ENCODE measurements at places on chromosomes 7 and 10. TPM values are rescaled to one million over a fixed set of nuclear protein-coding genes. Genes with fewer than 3 reads are reported as not detected.

GRCh38 chr7:133724694-133725093, 402.4 kb upstream of the LRGUK start:
- DNase-seq: no peak

The KIAA1217 gene
- 0.62 TPM for total RNA-seq

The TMEM236 gene
- not detected for total RNA-seq

The HABP2 gene
- total RNA-seq: not detected

The TAS2R5 gene
- 0.62 TPM for total RNA-seq

- DNase-seq: no peak
Measured at GRCh38 chr7:75815418-75816064, 1.9 kb upstream of the CCL24 start.

The SYCE1 gene
- 0.62 TPM for total RNA-seq

The ERVW-1 gene
- total RNA-seq: not detected

- no peak for DNase-seq
Measured at GRCh38 chr10:94172332-94172731, 178.6 kb downstream of the PLCE1 start.

DNA sequence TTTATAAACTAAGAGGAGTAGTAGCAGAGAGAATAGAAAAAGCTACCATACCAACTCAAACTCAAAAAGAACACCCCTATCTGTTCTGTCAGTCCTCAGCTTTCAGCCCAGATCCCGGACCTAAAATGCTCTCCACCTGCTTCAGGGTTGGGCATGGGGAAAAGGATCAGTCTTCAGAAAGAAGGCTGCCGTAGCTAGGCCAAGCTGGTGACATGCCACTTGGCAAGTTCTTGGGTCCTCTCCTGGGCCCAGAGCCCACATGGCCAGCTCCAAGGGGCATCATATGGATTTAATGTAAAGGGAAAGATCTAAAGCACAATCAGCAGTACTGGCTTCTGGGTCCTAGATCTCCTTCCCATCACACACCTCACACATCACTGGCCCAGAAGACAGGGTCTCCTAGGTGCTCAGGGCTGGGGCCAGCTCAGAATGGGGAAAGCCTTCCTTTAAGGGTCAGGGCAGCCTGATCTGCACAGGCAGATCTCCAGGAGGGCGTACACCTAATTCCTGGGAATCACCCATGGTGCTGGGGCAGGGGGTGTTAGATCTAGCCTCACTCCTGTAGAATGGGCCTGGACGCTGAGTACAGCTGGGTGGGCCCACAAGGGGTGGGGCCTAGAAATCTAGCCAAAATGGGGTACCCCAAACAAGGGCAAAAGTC, 2.5 kb downstream of the VAX1 start:
- no peak for DNase-seq

The LIPK gene
- total RNA-seq: not detected

The IL2RA gene
- 1,808 TPM for total RNA-seq

- peak; percentile 54 for DNase-seq
Measured at GRCh38 chr7:4797858-4798705, 22.7 kb downstream of the AP5Z1 start.

The TMEM209 gene
- total RNA-seq: 41.6 TPM

DNA sequence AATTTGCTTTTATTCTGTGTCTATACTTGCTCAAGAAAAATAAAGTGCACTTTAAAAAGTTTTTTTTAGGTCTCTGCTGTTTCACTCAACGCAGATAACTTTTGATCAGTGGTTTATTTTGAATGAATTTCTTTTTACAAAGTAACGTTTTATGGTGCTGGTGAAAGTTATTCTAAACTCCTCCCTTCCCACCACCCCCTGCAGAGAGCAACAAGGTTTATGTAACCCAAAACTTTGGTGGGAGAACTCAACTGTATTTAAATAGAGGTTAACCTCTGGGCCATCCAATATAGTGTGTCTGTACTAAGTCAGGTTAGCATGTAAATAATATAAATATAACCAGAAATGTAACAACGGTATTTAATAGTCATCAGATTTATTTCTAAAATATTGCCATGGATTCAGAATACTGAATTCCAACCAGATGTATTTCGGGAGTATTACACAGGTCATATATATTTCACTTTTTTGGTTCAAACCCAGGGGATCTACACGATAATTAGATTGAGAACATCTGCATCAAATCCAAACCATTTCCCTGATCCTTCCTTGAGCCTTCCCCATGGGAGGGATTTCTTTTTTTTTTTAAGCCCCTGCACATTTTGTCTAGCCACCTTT, 3.9 kb upstream of the CUX1 start:
- DNase-seq: no peak

- no peak for DNase-seq
Measured at GRCh38 chr7:46791188-46791587, 790.7 kb downstream of the TNS3 start.

- DNase-seq: no peak
Measured at GRCh38 chr10:126013489-126014281, 117.3 kb downstream of the FANK1 start.

The DENND11 gene
- 32.8 TPM for total RNA-seq

- DNase-seq: no peak
Measured at GRCh38 chr7:23852135-23852534, 142.1 kb downstream of the STK31 start.

The VAX1 gene
- total RNA-seq: not detected

GRCh38 chr10:107653832-107654287, 489.4 kb upstream of the SORCS1 start:
- no peak for DNase-seq

GRCh38 chr10:118472415-118473304, 122.8 kb downstream of the PRLHR start:
- DNase-seq: no peak

- DNase-seq: no peak
Measured at GRCh38 chr7:146772601-146773000, 656.0 kb downstream of the CNTNAP2 start.

- no peak for DNase-seq
Measured at GRCh38 chr7:150449206-150449952, 1.1 kb upstream of the GIMAP8 start.

DNA sequence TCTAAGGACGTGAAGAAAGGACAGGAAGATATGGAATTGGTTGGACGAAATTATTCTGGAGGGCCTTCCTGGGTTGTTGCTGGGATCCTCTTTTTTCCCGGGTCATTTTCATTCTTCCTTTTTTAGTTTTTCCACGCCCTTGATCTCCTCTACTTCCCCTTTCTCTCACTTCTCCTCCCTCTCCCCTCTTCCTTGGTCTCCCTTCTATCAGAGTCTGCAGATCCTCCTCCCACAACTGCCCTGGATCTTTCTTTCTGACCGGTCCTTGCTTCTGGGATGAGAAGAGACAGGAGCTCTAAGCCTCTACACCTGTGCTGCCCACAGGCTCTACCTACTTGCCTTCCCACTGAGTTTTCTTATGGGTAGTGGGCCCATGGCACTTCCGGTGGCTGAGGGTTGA, 103.7 kb upstream of the RELN start:
- no peak for DNase-seq

- no peak for DNase-seq
Measured at GRCh38 chr7:47525066-47525623, 56.8 kb downstream of the TNS3 start.

Data from activated T-helper 2 cell treated with anti-CD3 and anti-CD28 coated beads, Interferon-gamma antibody, Interleukin-2, Interleukin-4, amounts not matched to agents 10 μg/mL and 5 μg/mL and 100 μg/mL, durations not matched to agents 14 hours and 24 hours and 36 hours (primary cell).